ENCODE measurements at places on chromosomes 3 and 15.

GRCh38 chr15:99631255-99631654, 65.5 kb downstream of the MEF2A start:
- no peak for DNase-seq

DNA sequence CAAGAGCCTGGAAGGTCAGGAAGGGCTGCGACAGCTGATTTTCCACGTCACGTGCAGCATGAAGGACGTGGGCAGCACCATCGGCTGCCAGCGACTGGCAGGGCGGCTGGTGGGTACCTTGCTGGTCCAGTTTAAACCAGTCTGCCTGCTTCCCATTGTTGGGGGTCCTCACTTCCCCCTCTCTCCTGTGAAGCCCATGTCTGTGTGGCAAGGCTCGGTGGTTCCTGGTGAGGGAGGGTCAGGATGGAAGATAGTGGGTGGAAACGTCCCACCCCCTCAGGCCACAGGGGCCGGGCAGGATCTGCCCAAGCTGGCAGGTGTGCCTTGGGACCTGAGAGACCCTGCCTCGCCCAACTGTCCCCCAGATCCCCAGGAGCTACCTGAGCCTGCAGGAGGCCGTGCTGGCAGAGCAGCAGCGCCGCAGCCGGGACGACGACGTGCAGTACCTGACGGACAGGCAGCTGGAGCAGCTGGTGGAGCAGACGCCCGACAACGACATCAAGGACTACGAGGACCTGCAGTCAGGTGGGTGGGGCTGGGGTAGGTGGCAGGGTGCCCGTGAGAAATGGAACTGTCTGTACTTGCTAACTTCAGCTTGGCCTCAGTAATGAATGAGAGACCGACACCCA, 108.2 kb downstream of the LRRK1 start:
- DNase-seq: no peak

GRCh38 chr15:51132384-51133139, 37.9 kb upstream of the TNFAIP8L3 start:
- DNase-seq: no peak

DNA sequence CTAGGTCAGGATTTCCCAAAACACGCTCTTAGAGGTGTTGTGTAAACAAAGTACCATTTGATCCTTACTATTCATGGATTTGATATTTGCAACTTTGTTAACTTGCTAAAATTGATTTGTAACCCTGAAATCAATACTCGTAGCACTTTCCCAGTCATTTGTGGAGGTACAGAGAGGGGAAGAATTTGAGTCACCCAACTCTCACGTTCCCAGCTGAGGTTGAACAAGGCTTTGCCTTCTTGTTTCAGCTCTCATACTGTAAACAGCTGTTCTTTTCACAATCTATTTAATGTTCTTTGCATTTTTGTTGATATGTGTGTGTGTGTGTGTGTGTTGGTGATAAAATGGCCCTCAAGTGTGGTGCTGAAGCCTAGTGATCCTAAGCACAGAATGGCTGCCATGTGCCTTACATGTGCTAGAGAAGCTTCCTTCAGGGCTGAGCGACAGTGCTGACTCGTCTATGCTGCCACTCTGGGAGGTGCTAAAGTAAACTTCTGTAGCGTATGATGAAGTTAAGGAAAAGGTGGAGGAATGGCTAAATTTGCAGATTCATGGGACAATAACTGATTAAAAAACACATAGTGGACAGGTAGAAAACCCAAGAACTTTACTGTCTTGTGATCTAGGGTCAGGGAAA, 173.2 kb downstream of the APBA2 start:
- DNase-seq: no peak

- no peak for DNase-seq
These were observed 9.9 kb upstream of the NUDT16 start for GRCh38 chr3:131371688-131372066.

- DNase-seq: no peak
These were observed 143.3 kb upstream of the GMNC start for GRCh38 chr3:191005790-191006189.

DNA sequence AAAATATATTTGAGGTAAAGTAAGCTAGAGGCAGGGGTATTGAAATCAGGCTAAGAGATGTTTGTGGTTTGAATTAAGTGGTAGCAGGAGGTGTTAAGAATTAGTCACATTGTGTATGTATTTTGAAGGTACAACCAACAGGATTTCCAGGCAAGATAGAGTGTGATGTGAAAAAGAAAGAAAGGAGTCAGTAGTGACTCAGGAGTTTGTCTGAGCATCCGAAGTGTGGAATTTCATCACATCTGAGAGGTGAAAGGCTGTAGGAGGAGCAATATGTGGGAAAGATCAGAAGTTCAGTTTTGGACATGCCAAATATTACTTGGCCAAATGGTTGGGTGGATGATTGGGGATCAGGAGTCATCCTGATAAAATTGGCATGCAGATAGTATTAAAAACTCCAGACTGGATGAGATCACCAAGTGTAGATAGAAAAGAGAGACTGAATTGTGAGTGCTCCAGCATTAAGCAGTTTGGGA, 32.1 kb upstream of the EBLN2 start:
- no peak for DNase-seq

All from CD4-positive, alpha-beta T cell treated with Interleukin-6 for 4 hours (primary cell).